ENCODE measurements at places on chromosomes 6 and 20. TPM values are rescaled to one million over a fixed set of nuclear protein-coding genes. Genes with fewer than 3 reads are reported as not detected.

DNA sequence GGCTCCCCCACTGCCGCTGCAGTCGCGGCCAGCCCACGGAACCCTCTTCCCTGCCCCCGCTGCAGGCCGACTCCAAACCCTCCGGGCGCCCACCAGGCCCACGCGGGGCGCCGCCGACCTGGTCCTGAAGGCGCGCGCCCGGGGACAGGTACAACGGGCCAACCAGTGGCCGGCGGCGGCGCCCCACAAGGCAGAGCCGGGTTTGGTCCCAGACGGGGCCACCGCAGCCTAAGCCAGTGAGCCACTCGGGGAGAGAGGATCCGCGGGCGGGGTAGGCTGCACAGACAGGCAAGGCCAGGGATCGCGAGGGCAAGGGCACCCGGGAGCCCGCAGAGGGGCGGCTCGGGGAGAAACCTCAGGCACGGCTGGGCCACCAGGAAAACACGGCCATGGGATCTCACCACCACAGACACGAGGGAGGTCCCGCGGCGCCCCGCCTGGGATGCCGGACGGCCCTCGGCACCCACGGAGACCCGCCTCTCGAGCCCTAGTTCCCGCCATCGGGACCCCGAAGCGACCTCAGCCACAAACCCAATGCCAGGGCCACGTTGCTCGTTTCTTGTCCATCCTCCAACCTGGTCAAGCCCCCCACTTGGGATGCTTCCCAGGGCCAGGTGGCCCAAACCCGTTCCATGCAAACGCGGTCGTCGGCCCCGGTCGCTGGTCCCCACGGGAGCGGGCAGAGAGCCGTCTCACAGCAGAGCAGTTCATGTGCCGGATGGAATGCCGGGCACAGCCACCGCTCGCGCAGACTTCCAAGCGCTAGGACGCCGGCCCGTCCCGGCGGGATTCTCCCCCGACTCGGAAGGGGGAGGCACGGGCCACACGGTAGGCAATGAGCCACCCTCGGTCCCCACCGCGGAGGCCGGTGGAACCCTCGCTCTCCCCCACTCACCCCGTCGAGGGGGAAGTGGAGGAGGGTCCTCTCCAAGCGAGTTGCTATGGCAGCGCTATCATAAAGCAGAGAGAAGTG is 1956.6 kb upstream of the DEFB115 start:
- no peaks in the 10 kb centered on the region for H3K4me1 ChIP-seq
- no peak for DNase-seq
- H3K27me3 ChIP-seq: no peaks in the 10 kb centered on the region
- no peak overlapping the region for H3K27ac ChIP-seq
- no peak overlapping the region for H3K4me3 ChIP-seq

DNA sequence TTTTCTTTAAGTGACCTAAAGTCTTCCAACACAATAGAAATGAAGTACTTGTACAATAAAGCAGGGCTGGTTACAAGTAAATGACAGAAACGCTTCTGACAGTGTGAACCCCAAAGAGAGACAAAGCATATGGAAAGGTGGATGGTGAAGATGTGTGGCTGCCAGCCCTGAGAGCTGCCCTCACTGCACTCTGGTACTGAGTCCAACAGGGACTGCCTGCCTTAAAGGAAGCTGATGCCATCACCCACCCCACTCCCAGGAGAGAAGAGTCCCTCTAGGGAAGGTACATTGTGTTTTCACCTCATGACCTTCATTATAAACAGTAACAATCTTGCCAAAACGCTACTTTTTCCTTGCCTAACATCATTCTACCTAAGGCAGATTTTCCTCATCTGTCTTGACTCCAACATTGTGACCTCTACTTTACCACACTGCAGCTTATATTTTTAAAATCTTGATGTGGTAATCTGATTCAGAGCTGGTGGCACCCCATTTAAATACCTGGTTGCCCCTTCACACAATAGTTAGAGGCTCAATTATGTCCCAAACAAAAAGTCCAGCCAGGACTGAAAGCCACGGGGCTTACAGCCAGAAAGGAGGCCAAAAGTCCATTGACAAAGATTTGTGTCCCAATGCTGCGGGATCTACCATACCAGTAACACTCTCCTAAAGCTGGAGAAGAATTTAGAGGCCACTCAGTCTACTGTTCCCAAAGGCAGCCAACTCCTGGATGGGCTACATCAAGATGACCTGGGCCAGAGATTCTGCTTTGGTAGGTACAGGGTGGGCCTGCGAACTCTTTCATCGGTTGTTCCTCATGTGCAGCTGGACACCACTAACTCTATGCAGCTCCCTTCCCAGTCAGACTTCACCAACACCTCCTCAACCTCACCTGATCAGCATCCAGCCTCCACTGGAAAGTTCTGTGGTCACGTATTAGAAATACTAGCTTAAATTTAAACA is 4.4 kb downstream of the APMAP start:
- no peaks in the 10 kb centered on the region for H3K27me3 ChIP-seq
- peak overlapping the region; percentile 91 for H3K4me3 ChIP-seq
- peaks cover 31% of the 10 kb centered on the region for H3K36me3 ChIP-seq
- peak overlapping the region; percentile 96 for H3K27ac ChIP-seq
- no peak for DNase-seq

DNA sequence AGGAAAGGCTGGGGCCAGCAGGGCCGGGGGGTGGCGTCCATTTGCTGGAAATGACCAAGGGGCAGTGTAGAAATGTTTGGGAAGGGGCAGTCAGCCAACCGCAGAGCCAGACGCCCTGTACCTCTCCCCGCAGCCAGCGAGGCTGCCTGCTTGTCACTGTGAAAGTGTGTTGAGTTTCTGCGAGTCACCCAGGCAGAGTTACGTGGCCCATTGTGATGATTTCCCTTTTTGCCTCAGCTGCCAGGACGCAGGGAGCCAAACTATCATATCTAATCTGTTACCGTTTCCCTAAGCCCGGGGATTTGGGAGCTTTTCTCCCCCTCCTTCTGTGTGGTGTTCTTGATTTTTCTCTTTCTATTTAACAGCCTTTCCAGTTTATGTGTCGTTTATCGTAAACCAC is 67.9 kb upstream of the STX16 start:
- H3K36me3 ChIP-seq: no peaks in the 10 kb centered on the region
- no peak for DNase-seq
- no peaks in the 10 kb centered on the region for H3K4me1 ChIP-seq
- peaks cover 12% of the 10 kb centered on the region for H3K27me3 ChIP-seq

DNA sequence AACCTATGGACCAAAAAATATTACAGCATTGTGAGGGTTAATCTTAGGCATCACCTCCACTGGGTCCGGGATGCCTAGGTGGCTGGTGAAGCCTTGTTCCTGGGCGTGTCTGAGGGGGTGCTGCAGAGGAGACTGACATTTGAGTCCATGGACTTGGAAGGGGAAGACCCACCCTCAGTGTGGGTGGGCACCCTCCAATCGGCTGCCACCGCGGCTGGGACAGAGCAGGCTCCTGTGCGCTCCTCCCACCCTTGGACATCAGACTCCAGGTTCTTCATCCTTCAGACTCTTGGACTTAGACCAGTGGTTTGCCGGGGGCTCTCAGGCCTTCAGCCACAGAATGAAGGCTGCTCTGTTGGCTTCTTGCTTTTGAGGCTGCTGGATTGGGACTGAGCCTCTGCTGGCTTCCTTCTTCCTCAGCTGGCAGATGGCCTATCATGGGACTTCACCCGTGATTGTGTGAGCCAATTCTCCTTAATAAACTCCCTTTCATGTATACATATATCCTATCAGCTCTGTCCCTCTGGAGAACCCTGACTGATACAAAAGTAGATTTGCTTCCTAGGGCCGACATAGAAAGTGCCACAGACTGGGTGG is 113.1 kb downstream of the TTLL2 start:
- H3K27ac ChIP-seq: no peak overlapping the region
- H3K27me3 ChIP-seq: peaks cover 12% of the 10 kb centered on the region
- H3K4me3 ChIP-seq: no peak overlapping the region

- peaks cover 12% of the 10 kb centered on the region for H3K27me3 ChIP-seq
- no peak overlapping the region for H3K4me3 ChIP-seq
- peaks cover 7% of the 10 kb centered on the region for H3K4me1 ChIP-seq
Measured at GRCh38 chr6:31287619-31288018, 15.7 kb upstream of the HLA-C start.

GRCh38 chr20:5354901-5355300 is 38.1 kb upstream of the PROKR2 start:
- DNase-seq: no peak
- H3K36me3 ChIP-seq: peaks cover 6% of the 10 kb centered on the region
- no peaks in the 10 kb centered on the region for H3K4me1 ChIP-seq
- H3K27me3 ChIP-seq: peaks cover 26% of the 10 kb centered on the region
- H3K27ac ChIP-seq: no peak overlapping the region

SLC17A1 gene
- total RNA-seq: not detected

DNA sequence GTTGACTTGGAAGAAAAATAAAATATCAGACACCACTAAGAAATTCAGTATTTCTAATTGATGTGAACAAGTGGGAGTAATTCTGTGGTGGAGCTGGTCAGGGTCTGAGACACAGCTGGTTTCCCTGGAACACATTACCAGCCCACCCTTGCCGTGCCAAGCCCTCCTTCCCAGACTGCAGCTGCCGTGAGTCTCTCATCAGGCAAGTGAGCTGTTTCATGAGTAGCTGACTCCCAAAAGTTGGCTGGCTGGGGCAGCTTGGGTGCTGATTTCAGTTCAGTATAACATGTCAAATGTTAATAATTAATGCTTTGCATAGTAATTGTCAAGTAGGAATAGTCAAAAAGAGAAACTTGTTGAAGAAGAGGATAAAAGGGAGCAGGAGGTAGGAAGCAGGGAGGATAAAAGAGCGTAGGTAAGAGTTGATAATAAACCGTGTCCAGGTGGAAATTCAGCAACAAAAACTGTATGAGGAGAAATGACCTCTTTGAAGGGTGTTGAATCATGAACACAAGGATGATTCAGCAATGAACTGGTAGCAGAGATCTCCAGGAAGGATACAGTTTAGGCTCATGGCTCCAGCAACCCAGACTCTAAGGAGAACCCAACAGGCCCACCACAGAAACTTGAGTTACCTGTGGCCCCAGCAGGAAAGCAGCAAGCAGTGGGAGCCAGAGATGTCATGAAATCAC is 110.9 kb upstream of the SSTR4 start:
- H3K4me3 ChIP-seq: no peak overlapping the region
- no peak overlapping the region for H3K27ac ChIP-seq
- H3K27me3 ChIP-seq: peaks cover 23% of the 10 kb centered on the region
- DNase-seq: no peak
- H3K36me3 ChIP-seq: no peaks in the 10 kb centered on the region

DNA sequence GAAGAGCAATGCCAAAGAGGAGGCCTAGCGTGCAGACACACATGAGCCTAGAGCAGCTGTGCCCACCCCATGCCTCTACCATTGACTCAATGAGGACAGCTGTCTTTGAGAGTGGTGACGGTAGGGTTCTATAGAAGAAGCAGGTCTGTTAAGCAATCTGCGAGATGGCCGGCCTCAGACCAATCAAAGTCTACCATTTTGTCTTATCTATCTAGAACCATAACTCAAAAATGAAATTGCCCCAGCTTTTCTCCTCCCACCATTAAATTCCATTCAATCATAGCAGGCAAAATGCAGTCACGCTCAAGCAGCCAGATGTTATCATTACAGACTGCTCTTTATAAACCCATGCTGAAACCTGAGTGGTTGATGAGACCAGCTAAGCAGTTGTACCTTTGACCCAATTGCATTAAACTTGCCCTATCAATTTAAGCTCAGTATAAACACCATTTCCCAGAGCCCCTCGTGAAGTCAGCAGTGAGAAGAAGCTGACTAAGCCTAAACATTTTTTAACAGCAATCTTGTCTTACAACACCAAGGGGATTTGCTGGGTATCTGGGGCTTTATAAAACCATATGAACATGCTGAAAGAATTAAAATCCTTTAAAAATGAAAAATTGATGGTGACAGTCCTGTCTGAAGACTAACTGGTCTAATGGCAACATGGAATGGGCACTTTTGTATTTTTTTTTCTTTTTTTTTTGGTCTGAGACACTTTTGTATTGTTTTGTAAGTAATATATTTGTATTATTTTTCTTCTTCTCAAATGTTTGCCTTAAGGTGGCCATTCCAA is 57.5 kb downstream of the FOXC1 start:
- H3K4me1 ChIP-seq: no peaks in the 10 kb centered on the region
- no peak overlapping the region for H3K27ac ChIP-seq
- H3K27me3 ChIP-seq: no peaks in the 10 kb centered on the region
- no peaks in the 10 kb centered on the region for H3K36me3 ChIP-seq

AGER gene
- total RNA-seq: 29.7 TPM

DNA sequence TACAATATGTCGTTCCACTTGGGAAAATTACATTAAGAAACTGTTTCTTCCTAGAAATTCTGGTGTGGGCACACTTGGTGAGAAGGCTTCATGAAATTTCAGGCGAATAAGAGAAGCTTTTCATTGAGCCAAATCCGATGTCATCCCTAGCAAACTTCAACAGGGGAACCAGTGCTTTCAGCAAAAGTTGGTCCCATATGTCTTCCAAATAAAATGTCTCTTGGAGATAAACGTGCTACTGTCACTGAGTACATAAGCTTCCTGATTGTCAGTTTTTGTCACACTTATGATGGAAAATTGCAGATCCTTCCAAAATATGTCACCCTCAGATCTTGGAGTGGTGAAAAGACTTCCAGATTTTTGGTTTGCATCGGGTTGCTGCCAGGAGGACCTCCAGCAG is 31.1 kb upstream of the SLC35A1 start:
- no peak overlapping the region for H3K4me3 ChIP-seq
- peaks cover 4% of the 10 kb centered on the region for H3K36me3 ChIP-seq
- H3K4me1 ChIP-seq: no peaks in the 10 kb centered on the region
- no peak overlapping the region for H3K27ac ChIP-seq
- DNase-seq: no peak

SLCO4A1 gene
- total RNA-seq: 88.3 TPM

GRCh38 chr20:49786196-49786595 is 26.4 kb upstream of the SLC9A8 start:
- peak overlapping the region; percentile 33 for H3K27ac ChIP-seq
- no peaks in the 10 kb centered on the region for H3K27me3 ChIP-seq
- H3K4me3 ChIP-seq: peak overlapping the region; percentile 60
- no peak for DNase-seq
- no peaks in the 10 kb centered on the region for H3K36me3 ChIP-seq
- H3K4me1 ChIP-seq: peaks cover 18% of the 10 kb centered on the region

GRCh38 chr6:151292974-151293687 is 53.4 kb downstream of the AKAP12 start:
- H3K4me3 ChIP-seq: peak overlapping the region; percentile 34
- no peak overlapping the region for H3K27ac ChIP-seq
- no peaks in the 10 kb centered on the region for H3K36me3 ChIP-seq
- H3K27me3 ChIP-seq: peaks cover 70% of the 10 kb centered on the region
- DNase-seq: no peak

- no peaks in the 10 kb centered on the region for H3K27me3 ChIP-seq
- H3K36me3 ChIP-seq: no peaks in the 10 kb centered on the region
- no peak overlapping the region for H3K27ac ChIP-seq
- peak overlapping the region; percentile 20 for H3K4me3 ChIP-seq
- DNase-seq: no peak
- peaks cover 4% of the 10 kb centered on the region for H3K4me1 ChIP-seq
Measured at GRCh38 chr20:63741676-63742380, 2.3 kb downstream of the SLC2A4RG start.
